Thoracic aorta endothelial cell (primary cell): ENCODE measurements at places on chromosomes 1 and 21. TPM values are rescaled to one million over a fixed set of nuclear protein-coding genes. Genes with fewer than 3 reads are reported as not detected.

The RSPH1 gene
- total RNA-seq, result 0.13 TPM in 1 of 2 replicates, not detected in the other

The FOXO6 gene
- 0.14 and 0.66 TPM in 2 replicates for total RNA-seq

The RIIAD1 gene
- not detected in 2 replicates for total RNA-seq

The LCE1C gene
- total RNA-seq, result not detected in 2 replicates

The RGSL1 gene
- not detected in 2 replicates for total RNA-seq
